Transverse colon (tissue), 4 donors: ENCODE measurements at places on chromosomes 12 and 14. TPM values are rescaled to one million over a fixed set of nuclear protein-coding genes. Genes with fewer than 3 reads are reported as not detected.

AKAP5 gene
- 1.1 TPM for total RNA-seq

MIA2 gene
- total RNA-seq: 83.0 TPM

GRCh38 chr12:131091976-131092691, 138.4 kb downstream of the ADGRD1 start:
- H3K36me3 ChIP-seq: no peaks in the 10 kb centered on the region
- H3K27ac ChIP-seq: no peak overlapping the region
- DNase-seq: peak; percentile 6
- H3K4me3 ChIP-seq: no peak overlapping the region

DNA sequence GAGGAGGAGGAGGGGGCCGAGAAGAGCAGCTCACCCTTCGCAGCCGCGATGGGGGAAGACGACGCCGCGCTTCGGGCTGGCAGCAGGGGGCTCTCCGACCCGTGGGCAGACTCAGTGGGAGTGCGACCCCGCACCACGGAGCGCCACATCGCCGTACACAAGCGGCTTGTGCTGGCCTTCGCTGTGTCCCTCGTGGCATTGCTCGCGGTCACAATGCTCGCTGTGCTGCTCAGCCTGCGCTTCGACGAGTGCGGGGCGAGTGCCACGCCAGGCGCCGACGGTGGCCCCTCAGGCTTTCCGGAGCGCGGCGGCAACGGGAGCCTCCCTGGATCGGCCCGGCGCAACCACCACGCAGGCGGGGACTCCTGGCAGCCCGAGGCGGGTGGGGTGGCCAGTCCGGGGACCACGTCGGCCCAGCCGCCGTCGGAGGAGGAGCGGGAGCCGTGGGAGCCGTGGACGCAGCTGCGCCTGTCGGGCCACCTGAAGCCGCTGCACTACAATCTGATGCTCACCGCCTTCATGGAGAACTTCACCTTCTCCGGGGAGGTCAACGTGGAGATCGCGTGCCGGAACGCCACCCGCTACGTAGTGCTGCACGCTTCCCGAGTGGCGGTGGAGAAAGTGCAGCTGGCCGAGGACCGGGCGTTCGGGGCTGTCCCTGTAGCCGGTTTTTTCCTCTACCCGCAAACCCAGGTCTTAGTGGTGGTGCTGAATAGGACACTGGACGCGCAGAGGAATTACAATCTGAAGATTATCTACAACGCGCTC, 745 bp downstream of the TRHDE start:
- no peaks in the 10 kb centered on the region for H3K36me3 ChIP-seq
- no peak overlapping the region for H3K27ac ChIP-seq
- DNase-seq: no peak
- H3K4me1 ChIP-seq: no peaks in the 10 kb centered on the region
- H3K27me3 ChIP-seq: peaks cover 87% of the 10 kb centered on the region

GRCh38 chr14:50530358-50530757, 2.0 kb downstream of the MAP4K5 start:
- H3K36me3 ChIP-seq: no peaks in the 10 kb centered on the region
- H3K4me3 ChIP-seq: no peak overlapping the region
- peak overlapping the region; percentile 97 for H3K27ac ChIP-seq
- H3K4me1 ChIP-seq: peaks cover 15% of the 10 kb centered on the region
- DNase-seq: no peak

GRCh38 chr14:55026441-55026792, 482 bp downstream of the WDHD1 start:
- no peak for DNase-seq
- peak overlapping the region; percentile 92 for H3K27ac ChIP-seq
- no peaks in the 10 kb centered on the region for H3K27me3 ChIP-seq
- peak overlapping the region; percentile 82 for H3K4me3 ChIP-seq
- H3K36me3 ChIP-seq: no peaks in the 10 kb centered on the region

GRCh38 chr12:39990122-39991101, 115.5 kb downstream of the SLC2A13 start:
- no peak overlapping the region for H3K4me3 ChIP-seq
- H3K27ac ChIP-seq: no peak overlapping the region
- DNase-seq: peak; percentile 66
- H3K36me3 ChIP-seq: no peaks in the 10 kb centered on the region
- peaks cover 16% of the 10 kb centered on the region for H3K4me1 ChIP-seq
- no peaks in the 10 kb centered on the region for H3K27me3 ChIP-seq

DNA sequence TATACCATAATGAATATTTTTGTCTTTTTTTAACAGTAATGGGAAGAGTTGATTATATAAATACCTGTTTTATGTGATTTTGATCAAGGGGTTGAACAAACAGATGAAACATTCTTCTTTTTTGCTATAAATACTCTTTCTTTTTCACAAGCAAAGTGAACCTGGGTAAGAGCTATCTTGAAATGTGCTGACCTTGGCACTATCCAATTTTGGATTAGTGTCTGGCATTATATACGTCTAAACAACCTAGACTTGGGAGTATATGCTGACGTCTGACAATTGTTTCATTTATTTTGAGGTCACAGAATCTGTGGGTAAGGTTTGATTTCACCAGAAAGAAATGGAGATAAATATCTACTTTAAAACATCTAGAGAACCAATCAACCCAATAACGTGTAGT, 716.0 kb upstream of the STXBP6 start:
- no peaks in the 10 kb centered on the region for H3K27me3 ChIP-seq
- no peak overlapping the region for H3K27ac ChIP-seq
- no peaks in the 10 kb centered on the region for H3K36me3 ChIP-seq
- no peaks in the 10 kb centered on the region for H3K4me1 ChIP-seq
- DNase-seq: no peak

CIDEB gene
- 168 TPM for total RNA-seq

- H3K27me3 ChIP-seq: peaks cover 92% of the 10 kb centered on the region
- peaks cover 35% of the 10 kb centered on the region for H3K4me1 ChIP-seq
- no peak overlapping the region for H3K4me3 ChIP-seq
- no peaks in the 10 kb centered on the region for H3K36me3 ChIP-seq
Observed at GRCh38 chr12:116878567-116879508, 2.4 kb downstream of the HRK start.

PLEKHG7 gene
- 5.6 TPM for total RNA-seq

FBLN5 gene
- 120 TPM for total RNA-seq

STXBP6 gene
- total RNA-seq: 7.4 TPM

GRCh38 chr14:32432813-32433538, 103.9 kb downstream of the AKAP6 start:
- H3K4me1 ChIP-seq: no peaks in the 10 kb centered on the region
- H3K4me3 ChIP-seq: no peak overlapping the region
- no peaks in the 10 kb centered on the region for H3K36me3 ChIP-seq
- DNase-seq: no peak
- H3K27ac ChIP-seq: peak overlapping the region; percentile 63

GRCh38 chr14:61025251-61026223, 44.5 kb downstream of the SLC38A6 start:
- H3K36me3 ChIP-seq: no peaks in the 10 kb centered on the region
- H3K4me3 ChIP-seq: no peak overlapping the region
- no peaks in the 10 kb centered on the region for H3K4me1 ChIP-seq
- DNase-seq: peak; percentile 54

GRCh38 chr14:94343238-94344005, 20.3 kb upstream of the SERPINA6 start:
- no peak overlapping the region for H3K4me3 ChIP-seq
- H3K27me3 ChIP-seq: no peaks in the 10 kb centered on the region
- DNase-seq: no peak
- H3K27ac ChIP-seq: no peak overlapping the region
- H3K36me3 ChIP-seq: no peaks in the 10 kb centered on the region
- peaks cover 29% of the 10 kb centered on the region for H3K4me1 ChIP-seq

GRCh38 chr14:106062502-106063272, 536.3 kb downstream of the TMEM121 start:
- H3K27me3 ChIP-seq: peaks cover 16% of the 10 kb centered on the region
- no peaks in the 10 kb centered on the region for H3K36me3 ChIP-seq
- H3K27ac ChIP-seq: no peak overlapping the region
- H3K4me1 ChIP-seq: no peaks in the 10 kb centered on the region
- no peak overlapping the region for H3K4me3 ChIP-seq

- no peaks in the 10 kb centered on the region for H3K27me3 ChIP-seq
- H3K4me3 ChIP-seq: no peak overlapping the region
- no peaks in the 10 kb centered on the region for H3K36me3 ChIP-seq
- no peaks in the 10 kb centered on the region for H3K4me1 ChIP-seq
- no peak for DNase-seq
Observed at GRCh38 chr12:89932954-89933353, 224.3 kb upstream of the ATP2B1 start.

WNT1 gene
- not detected for total RNA-seq

DNA sequence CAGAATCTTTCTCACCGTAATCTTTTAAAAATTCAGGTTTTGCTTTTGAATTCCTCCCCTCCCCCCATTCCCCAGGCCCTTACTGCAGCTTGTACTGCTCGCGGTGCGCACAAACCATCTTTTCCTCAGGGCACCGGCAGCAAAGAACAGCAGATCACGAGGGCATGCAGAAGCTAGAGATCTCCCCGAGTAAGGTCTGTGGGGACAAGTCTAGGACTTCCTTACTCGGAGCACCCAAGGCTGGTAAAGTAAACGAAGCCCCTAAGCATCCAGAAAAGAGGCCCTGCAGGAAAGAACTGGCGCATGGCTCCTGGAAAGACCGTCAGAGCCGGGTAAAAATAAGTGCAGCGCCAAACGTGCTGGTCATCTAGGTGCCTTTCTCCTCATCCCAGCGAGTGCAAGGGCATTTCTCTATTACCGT, 727 bp downstream of the LDHB start:
- H3K4me1 ChIP-seq: peaks cover 14% of the 10 kb centered on the region
- no peaks in the 10 kb centered on the region for H3K27me3 ChIP-seq
- H3K36me3 ChIP-seq: peaks cover 14% of the 10 kb centered on the region
- H3K27ac ChIP-seq: peak overlapping the region; percentile 95
- H3K4me3 ChIP-seq: peak overlapping the region; percentile 92

GRCh38 chr12:25681580-25681979, 128.5 kb upstream of the LMNTD1 start:
- H3K27ac ChIP-seq: no peak overlapping the region
- no peak for DNase-seq
- no peak overlapping the region for H3K4me3 ChIP-seq

DNA sequence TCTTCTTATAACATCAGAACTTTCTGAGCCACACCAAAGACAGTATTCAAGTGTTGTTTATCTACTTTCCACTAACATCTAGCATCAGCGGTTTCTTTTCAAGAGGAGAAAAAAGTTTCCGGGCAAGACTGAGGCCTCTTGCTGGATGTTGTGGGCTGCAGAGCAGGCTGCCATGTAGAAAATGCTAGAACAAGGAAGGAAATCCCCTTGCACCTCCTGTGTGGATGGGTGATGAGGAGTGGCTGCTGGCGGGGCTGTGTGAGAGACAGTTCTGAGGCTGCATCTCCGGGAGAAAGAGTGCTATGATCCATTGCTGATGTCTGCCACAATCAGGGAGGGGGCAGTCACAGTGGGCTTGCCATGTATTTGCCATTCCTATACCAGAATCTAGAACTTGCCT, 37.8 kb upstream of the PPP1CC start:
- no peak for DNase-seq
- H3K27me3 ChIP-seq: no peaks in the 10 kb centered on the region
- H3K27ac ChIP-seq: no peak overlapping the region

GRCh38 chr14:64671591-64671990, 32.6 kb upstream of the PLEKHG3 start:
- H3K27ac ChIP-seq: no peak overlapping the region
- no peaks in the 10 kb centered on the region for H3K27me3 ChIP-seq
- H3K4me3 ChIP-seq: no peak overlapping the region
- peaks cover 36% of the 10 kb centered on the region for H3K4me1 ChIP-seq
- no peaks in the 10 kb centered on the region for H3K36me3 ChIP-seq

ZCRB1 gene
- 3.4 TPM for total RNA-seq

- H3K27me3 ChIP-seq: no peaks in the 10 kb centered on the region
- H3K4me1 ChIP-seq: no peaks in the 10 kb centered on the region
- no peak for DNase-seq
- no peak overlapping the region for H3K27ac ChIP-seq
- no peak overlapping the region for H3K4me3 ChIP-seq
- H3K36me3 ChIP-seq: no peaks in the 10 kb centered on the region
Observed at GRCh38 chr12:41532072-41532471, 344.0 kb downstream of the PDZRN4 start.

SMCO2 gene
- not detected for total RNA-seq

GRCh38 chr14:78673845-78674244, 503.7 kb downstream of the NRXN3 start:
- no peak overlapping the region for H3K4me3 ChIP-seq
- no peaks in the 10 kb centered on the region for H3K4me1 ChIP-seq
- no peak overlapping the region for H3K27ac ChIP-seq
- H3K36me3 ChIP-seq: no peaks in the 10 kb centered on the region
- DNase-seq: no peak

LRTM2 gene
- not detected for total RNA-seq

- no peaks in the 10 kb centered on the region for H3K27me3 ChIP-seq
- no peak overlapping the region for H3K27ac ChIP-seq
- no peaks in the 10 kb centered on the region for H3K4me1 ChIP-seq
- H3K36me3 ChIP-seq: no peaks in the 10 kb centered on the region
Observed at GRCh38 chr12:50338920-50339645, 55.8 kb upstream of the LIMA1 start.

- no peak for DNase-seq
- H3K27me3 ChIP-seq: no peaks in the 10 kb centered on the region
- no peak overlapping the region for H3K4me3 ChIP-seq
- no peaks in the 10 kb centered on the region for H3K36me3 ChIP-seq
- H3K27ac ChIP-seq: no peak overlapping the region
Observed at GRCh38 chr14:69938751-69939150, 59.5 kb downstream of the SMOC1 start.

DNA sequence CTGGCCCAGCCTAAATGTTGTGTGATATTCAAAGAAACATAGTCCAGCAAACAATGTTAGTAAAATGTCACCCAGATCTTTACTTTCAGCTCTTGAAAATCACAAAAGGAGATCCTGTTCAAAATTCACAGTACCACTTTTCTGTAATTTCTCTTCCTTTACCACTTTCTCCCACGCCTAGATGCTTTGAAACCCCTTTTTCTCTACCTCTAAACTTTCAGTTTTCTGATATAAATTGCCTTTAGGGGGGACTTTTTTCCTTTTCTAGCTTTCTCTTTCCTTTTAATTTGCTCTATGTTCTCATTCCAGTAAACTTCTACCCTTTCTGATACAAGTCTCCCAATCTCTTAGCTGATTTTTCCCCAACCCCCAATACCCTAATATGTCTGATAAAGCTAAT, 101.8 kb downstream of the LMO3 start:
- no peaks in the 10 kb centered on the region for H3K36me3 ChIP-seq
- no peaks in the 10 kb centered on the region for H3K27me3 ChIP-seq
- no peak overlapping the region for H3K4me3 ChIP-seq
- H3K27ac ChIP-seq: no peak overlapping the region

FGD4 gene
- 97.1 TPM for total RNA-seq

INSM2 gene
- not detected for total RNA-seq

FBXO21 gene
- 31.6 TPM for total RNA-seq

ERP27 gene
- not detected for total RNA-seq

- no peak for DNase-seq
- H3K36me3 ChIP-seq: no peaks in the 10 kb centered on the region
- no peaks in the 10 kb centered on the region for H3K27me3 ChIP-seq
- no peaks in the 10 kb centered on the region for H3K4me1 ChIP-seq
- H3K27ac ChIP-seq: no peak overlapping the region
Observed at GRCh38 chr14:85060121-85060520, 469.8 kb upstream of the FLRT2 start.

- DNase-seq: no peak
- no peak overlapping the region for H3K27ac ChIP-seq
- no peaks in the 10 kb centered on the region for H3K27me3 ChIP-seq
- H3K36me3 ChIP-seq: no peaks in the 10 kb centered on the region
- no peak overlapping the region for H3K4me3 ChIP-seq
- H3K4me1 ChIP-seq: no peaks in the 10 kb centered on the region
Observed at GRCh38 chr12:127340381-127340780, 926.6 kb upstream of the TMEM132C start.

ESPL1 gene
- total RNA-seq: 31.8 TPM

PRPH gene
- 7.9 TPM for total RNA-seq

AQP6 gene
- not detected for total RNA-seq
